NCI-H460 (cell line): ENCODE measurements at places on chromosomes 5 and 9. TPM values are rescaled to one million over a fixed set of nuclear protein-coding genes. Genes with fewer than 3 reads are reported as not detected.

- DNase-seq = no peak
Measured at GRCh38 chr9:133113163-133113948, 7.7 kb downstream of the RALGDS start.

- no peak for DNase-seq
Measured at GRCh38 chr9:123486431-123486830, 130.4 kb downstream of the CRB2 start.

DNA sequence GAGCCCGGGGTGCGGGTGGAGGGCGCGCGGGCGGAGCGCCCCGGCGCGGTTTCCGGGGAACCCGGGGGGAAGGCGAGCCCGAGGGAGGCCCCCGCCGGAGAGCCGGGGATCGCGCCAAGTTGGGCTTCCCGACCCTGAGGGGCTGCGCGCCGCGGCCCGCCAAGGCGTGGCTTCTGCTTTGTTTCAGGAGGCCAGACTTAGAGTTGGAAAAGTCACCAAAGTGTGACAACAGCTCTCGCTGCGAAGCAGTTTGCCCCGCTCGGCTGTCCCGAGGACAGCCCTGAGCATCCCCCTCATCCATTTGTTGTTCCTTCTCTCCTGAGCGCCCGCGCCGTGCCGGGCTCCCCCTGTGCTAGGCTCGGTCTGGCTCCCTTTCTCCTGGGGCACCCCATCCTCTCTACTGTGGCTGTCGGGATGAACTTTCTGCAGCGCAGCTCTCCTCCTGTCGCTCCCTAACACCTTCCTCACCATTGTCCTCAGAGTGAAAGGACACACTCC is 410 bp downstream of the GLIPR2 start:
- DNase-seq = no peak

DNA sequence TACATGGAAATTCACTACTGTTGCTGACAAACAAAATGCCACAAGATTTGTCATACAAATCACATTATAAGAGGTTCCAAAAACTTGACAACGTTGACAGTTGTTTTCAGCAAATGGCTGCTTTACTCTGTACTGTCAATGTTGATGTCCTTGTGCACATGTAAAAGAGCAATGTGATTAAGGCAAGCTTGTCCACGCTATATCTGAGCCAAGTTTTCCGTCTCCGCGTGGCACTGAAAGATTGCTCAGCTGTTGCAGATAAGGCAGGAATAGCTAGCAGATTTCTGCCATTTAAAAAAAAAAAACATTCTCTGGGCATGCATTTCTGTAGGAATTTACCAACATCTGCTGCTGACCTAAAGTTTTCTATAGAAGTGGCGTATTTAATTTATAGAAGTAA is 46.4 kb upstream of the MEF2C start:
- no peak for DNase-seq

DNA sequence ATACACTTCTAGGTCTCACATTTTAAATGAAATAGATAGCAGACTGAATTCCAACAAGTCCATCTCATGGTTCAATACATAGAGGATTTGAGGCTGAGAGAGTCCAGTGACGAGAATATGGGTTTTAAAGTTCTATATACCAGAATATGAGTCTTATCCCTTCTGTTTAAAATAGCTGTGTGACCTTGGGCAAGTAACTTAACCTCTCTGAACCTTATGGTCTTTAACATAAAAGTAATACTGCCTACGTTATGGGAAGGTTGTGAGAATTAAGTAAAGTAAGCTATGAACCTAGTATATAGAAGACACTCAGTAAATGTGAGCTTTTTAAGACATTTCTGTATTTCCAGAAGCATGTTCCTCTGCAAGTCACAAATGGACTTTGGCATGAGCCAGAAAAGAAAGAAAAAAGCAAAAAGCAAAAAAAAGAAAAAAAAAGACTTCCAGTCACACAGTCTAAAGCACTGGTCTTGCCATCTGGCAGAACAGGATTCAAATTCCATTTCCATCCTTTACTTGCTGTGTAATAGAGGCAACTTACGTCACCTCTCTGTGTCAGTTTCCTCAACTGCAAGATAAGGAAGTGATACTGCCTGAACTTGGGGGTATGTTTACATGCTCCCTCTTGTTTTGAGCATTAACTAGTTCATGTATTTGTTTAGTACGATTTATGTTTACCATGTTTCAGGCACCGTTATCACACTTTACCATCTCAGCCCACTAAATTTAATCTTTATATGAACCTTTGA is 248.2 kb downstream of the TRIM32 start:
- no peak for DNase-seq

DNA sequence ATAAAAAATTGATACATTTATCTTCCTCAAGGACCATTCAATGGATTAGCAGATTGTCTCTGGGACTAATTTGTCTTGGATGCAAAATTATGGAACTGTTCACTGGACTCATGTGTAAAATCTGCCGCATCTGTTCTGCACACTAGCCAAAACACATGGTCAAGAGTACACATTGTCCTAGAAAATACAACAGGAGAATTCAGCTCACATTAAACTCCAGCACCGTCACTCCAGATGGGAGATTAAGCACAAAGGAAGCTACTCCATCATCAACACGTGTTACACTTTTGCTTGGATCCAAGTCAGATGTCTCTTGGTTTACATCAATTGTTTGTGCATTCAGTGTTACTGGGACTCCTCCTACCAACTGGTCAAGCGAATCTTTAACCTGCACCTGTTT is 28.8 kb downstream of the C5 start:
- no peak for DNase-seq

DNA sequence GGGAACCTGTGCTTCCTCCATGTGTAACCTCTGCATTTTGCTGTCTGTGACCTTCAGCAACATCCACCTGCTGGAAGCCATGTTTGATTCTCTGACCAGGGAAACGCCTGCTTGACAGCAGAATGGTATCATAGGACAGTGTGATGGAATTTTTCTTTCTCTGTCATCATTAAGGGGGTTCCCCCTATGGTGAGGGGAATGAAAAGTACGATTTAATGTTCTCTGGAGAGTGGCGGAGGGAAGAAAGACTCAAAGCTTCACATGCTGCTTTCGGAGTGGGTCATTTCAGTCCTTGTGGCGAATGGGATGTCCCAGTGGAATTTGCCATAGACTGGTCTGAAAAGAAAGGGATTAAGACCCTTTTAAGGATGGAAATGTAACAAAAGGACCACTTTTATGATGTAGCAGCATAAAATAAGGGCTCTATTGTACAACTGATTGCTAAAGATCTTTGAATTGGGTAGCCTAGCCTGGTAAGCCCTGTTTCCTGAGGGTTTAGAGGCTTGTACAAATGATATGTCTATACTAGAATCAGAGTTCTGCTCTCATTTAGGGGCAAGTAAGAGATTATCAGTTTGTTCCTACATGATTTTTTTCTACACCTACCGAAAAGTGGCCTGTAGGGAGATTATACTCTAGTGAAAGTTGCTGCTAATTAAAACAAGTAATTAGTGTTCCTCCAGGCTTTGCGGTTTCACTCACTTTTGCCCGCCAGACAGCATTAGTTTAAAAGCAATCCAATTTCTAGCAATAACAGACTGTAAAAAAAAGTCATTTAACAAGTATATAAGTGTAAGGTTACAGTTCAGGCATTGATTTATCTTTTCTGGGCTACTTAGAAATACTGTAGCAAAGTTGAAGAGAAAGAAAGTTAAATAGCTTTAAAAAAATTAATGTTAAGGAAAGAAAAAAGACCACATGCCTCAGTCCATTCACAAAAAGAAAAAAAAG is 904.5 kb downstream of the NR2F1-AS1 start:
- no peak for DNase-seq

- DNase-seq = no peak
Measured at GRCh38 chr9:112784020-112784785, 33.6 kb downstream of the SNX30 start.

GRCh38 chr5:137609127-137609526 is 110.0 kb upstream of the SPOCK1 start:
- no peak for DNase-seq

GRCh38 chr5:58988938-58989337 is 406.1 kb downstream of the RAB3C start:
- DNase-seq = no peak

GRCh38 chr5:74216012-74216411 is 424.5 kb downstream of the ENC1 start:
- no peak for DNase-seq

- DNase-seq = no peak
Measured at GRCh38 chr9:21002040-21002439, 29.4 kb downstream of the HACD4 start.

- no peak for DNase-seq
Measured at GRCh38 chr5:173941758-173942401, 47.1 kb upstream of the C5orf47 start.

DNA sequence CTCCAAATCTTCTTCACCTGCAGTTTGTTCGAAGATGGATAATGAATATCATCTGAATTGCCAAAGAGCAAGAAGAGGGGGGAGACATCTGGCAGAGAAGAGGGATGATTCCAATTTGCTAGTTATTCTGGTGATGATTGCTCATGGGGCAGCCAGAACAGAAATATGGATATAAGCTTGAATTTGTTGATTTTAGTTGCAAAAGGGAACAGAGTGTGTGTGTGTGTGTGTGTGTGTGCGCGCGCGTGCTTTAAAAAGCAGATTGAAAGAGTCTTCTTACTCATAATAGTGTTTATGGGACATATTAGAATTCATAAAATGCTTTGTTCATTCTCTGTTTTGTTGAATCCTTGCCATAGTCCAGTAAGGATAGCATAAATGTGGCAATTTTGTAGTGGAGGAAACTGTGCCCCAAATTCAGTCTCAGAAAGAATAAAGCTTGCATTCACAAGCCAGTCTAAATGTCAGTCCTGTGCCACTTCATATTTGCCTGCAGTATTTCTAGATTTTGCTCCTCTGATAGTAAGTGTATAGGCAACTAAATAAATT is 436.3 kb upstream of the KLF4 start:
- no peak for DNase-seq

- DNase-seq = no peak
Measured at GRCh38 chr5:54646356-54647101, 129.0 kb downstream of the SNX18 start.

DNA sequence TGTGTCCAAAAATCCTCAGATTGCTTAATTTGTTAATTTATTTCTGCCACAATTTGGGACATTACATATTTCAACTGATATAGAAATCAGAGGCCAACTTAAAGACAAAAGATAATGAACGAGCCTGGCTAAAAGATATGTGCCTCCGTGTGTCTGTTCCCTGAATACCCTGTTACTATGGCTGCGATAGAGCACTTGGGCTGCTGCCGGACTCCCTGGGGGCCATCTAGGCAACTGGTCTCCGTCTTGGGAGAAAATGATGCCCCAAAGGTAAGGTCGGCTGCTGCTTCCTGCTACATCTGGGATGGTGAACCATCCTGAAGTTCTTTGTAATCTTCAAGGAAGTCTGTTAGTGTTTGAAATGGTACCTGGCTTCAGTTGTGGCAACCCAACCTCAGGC is 72.0 kb downstream of the RCL1 start:
- no peak for DNase-seq

DNA sequence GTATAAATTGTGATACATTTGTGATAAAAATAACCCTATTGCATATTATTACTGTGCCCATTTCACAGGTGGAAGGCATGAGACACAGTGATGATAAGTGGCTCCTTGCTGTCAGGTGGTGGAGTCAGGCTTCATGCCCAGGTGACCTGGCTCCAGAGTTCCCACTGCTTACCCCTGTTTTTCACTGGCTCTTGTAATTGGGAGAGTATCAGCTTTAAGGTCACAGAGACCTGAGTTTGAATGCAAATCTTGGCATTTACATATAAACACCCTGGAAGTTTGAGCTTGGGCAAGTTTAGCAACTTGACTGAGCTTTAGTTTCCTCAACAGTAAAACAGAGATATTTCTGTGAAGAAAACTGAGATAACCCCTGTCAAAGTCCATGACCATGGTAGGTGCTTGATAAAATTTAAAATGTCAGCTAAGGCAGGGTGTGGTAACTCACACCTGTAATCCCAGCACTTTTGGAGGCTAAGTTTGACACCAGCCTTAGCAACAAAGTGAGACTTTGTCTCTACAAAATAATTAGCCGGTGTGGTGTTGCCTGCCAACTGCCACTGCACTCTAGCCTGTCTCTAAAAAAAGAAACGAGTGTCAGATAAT is 29.2 kb downstream of the MAT2B start:
- no peak for DNase-seq

- no peak for DNase-seq
Measured at GRCh38 chr9:107614765-107615164, 125.2 kb upstream of the KLF4 start.

GRCh38 chr9:109981091-109981490 is 201.1 kb downstream of the PALM2AKAP2 start:
- DNase-seq = no peak

GRCh38 chr9:112224401-112225289 is 49.5 kb upstream of the SUSD1 start:
- no peak for DNase-seq

- no peak for DNase-seq
Measured at GRCh38 chr5:107300721-107301327, 369.9 kb downstream of the EFNA5 start.

Gene GPX8
- 61.1 and 65.0 TPM in 2 replicates for total RNA-seq

Gene SYNPO
- total RNA-seq = 11.0 and 11.3 TPM in 2 replicates

Gene GRXCR2
- not detected in 2 replicates for total RNA-seq

Gene ZDHHC11B
- 0.26 and 0.42 TPM in 2 replicates for total RNA-seq
